NCI-H1417 treated with DMSO at 0.1 percent for 48 hours (cell line): ENCODE measurements at places on chromosomes 16 and 17.

- no peak for DNase-seq
Measured at GRCh38 chr17:50034498-50035364, 21.2 kb upstream of the ITGA3 start.

GRCh38 chr17:21352221-21352980, 23.8 kb upstream of the KCNJ12 start:
- DNase-seq, result no peak

DNA sequence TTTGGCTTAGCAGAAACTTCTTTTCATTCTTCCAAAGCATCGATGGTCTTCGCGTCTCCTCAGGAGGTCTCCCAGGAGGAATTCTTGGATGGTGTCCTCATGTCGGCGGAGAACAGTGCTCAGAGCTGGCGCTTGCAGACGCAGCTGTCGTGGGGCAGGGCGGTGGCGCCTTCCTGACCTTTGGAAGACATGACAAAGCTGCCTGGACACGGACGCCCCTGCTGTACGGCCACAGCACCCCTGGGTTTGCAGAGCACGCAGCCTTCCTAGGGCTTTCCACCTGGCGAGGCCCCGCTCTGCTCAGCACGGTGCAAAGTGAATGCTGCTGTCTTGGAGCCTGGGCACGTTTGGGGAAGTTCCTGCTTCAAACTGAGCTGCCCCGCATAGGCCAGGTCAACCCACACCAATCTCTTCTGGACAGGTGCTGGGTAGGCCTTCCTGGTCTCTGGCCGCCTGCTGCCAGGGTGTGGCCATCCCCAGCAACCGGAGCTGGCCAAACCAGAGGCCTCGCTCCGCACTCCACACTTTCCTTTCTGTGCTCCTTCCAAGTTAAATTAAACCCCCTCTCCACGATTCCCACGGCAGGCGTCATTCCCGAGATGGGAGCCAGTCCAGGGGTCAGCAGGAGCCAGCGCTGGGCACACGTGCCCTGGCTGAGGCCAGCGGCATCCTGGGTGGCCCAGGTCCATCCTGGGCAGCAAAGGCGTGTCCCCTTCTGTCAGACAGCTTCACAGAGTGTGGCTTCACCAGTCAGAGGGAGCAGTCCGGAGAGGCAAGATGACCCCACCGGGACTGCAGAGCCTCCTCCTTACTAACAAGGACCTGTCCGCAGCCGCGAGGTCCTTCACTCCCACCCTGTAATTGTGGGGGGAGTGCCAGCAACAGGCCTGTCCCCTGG, 15.0 kb upstream of the KREMEN2 start:
- no peak for DNase-seq

- no peak for DNase-seq
Measured at GRCh38 chr16:22214889-22215288, 8.8 kb downstream of the EEF2K start.

DNA sequence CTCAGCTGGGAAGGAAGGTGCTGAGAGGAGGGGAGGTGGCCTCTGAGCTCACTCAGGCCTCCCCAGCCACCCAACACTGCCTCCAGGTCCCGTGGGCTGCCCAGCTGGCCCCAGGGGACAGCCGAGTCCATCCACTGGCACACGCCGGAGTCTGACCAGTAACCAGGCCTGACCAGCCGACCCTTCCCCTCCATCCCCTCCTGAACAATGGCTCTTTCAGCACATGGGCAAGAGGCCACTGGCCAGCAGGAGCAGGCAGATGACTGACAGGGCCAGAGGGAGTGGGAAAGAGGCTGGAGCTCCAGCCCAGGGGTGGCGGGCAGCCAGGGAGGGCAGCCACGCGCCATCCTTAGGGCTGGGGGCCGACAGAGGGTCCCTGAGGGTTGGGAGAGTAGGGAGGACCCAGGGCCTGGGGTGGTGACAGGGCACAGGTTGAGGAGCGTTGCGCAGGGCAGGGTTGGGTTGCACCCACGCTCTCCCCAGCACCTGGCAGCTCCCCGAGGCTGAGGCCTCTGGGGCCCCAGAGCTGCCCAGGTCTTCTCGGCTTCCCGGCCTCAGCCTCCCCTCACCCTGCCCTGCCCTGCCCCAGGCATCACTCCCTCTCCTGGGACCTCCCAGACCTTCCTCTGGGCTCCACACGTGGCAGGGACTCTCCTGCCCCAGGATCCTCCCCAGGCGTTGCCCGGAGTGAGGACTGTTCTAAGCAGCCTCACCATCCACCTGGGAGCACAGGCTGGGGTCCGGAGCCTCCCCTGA, 20.2 kb upstream of the SLC38A10 start:
- DNase-seq, result no peak

GRCh38 chr17:64326420-64327054, 63.5 kb upstream of the TEX2 start:
- no peak for DNase-seq

GRCh38 chr16:53043986-53044601, 8.6 kb downstream of the CHD9NB start:
- no peak for DNase-seq

DNA sequence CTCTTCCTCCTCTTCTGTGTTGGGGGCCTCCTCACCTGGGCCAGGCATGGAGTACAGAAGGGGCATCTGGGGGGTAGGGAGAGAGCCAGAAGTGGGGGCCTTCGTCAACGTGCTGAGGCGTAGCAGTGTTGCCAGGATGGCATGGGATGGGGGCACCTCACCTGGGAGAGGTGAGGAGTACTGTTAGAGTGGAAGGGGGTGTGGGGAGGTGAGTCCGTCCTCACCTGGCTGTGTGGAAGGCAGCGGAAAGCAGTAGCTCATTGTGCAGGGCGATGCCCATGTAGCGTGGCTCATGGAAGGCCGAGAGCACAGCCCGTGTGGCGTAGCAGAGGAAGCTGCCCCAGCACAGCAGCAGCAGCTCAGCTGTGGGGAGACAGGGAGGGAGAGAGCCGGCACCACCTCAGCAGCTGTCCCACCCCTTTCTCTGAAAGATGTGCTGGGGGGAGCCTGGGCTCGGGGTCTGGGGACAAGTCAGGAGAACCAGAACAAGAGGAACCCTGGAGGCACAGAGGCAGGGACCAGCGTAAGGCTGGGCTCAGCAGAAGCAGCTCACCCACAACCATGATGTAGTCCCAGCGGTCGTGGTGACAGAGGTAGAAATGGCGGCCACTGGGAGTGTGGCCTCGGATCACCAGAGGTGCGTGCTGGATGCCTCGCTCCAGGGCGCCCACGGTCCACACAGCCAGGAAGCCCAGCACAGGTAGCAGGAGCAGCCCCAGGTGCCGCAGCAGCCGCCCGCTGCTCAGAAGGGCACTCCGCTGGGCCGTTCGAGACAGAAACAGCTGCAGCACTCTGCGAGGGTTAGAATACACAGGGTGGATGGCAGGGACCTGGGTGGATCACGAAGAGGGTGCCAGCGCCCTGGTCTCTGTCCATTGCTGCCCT, 9.0 kb downstream of the GPR179 start:
- DNase-seq, result no peak

DNA sequence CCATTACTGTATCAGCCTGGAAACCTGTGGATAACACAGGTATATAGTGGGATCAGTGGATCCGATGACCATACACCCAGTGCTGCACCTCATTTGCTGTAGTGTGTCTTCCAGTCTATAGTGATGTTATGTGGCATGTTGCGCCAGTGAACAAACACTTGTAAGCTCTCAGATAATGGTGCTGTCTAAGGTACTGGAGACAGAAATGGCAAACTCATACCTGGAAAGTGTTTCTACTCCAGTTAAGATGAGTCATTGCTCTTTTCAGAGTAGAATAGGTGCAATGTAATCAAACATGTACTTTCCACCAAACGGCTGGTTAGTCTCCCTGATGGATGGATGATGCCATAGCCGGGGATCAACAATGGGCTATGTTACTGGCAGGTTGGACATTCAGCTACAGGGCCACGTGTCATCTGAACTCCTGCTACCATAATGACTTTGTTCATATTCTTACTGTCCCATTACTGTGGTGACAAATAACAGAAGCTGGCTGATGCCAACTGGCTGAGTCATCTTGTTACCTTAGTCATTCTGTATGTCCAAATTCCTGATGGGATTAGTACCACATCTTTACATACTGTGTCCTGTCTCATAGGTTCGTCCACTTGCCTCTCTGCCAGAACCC, 6.3 kb downstream of the CCL11 start:
- no peak for DNase-seq

DNA sequence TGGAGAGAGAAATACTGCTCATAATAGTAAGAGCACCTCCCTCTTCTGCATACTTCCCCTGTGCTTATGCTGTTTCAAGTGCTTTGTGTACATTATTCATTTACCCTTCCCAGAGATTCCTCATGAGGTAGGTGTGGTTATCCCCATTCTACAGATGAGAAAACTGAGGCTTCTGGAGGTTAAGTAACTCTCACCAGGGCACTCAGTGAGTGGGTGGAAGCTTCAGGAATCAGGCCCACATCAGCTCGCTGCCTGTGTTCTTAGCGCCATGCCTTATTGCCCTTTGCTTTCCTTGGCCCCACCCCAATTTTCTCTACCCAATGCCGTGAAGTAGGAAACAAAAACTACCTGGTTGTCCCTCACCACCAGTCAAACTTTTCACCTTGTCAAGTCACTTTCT, 18.1 kb upstream of the ITGB3 start:
- DNase-seq, result no peak

- no peak for DNase-seq
Measured at GRCh38 chr17:2034157-2034556, 4.2 kb downstream of the DPH1 start.

- DNase-seq, result no peak
Measured at GRCh38 chr16:62105244-62105643, 69.0 kb upstream of the CDH8 start.

DNA sequence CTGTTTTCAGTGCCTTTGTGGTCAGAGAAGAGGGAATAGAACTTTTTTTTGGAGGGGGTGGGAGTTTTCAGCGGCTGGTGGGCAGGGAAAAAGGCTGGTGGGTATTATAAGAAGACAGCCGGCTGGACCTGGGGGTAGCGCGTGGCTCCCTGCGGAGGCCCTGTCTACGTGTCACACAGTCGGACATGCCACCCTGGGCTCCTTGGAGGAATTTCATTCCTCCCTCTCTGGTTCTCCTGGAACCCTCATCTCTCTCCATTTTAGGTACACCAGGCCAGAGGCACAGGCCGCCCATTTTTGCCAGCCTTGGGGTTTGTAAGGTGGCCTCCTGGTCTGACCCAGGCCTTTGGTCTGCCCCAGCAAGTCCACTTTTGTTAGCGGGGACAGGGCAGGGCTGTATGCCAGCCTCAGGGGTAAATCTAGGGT, 908 bp downstream of the FKBP10 start:
- DNase-seq, result no peak
